ENCODE measurements at places on chromosomes 11 and 22. TPM values are rescaled to one million over a fixed set of nuclear protein-coding genes. Genes with fewer than 3 reads are reported as not detected.

DNA sequence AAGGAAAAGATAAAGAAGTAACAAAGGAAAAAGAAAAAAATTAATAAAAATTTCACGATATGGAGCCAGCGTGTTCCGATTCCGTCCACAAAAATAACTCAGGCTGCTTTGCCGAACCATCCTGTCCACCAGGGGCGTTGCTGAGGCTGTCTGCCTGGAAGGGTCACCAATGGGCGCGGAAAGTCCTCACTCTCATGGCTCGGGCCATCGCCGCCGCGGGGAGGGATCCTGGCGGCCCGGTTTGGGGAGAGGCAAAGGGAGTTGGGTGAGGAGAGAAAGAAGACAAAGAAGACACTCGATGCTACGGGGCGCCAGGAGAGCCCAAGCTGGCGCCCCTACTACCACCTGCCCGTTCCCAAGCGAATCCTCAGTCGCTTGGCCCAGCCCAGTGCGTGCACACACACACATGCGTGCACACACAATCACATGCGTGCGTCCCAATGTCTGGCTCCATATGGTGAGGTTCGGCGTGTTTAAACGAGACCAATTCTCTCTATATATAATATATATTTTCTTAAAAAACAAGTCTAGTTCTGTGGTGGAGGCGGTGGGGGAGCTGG is 5.6 kb upstream of the PYGM start:
- peak; percentile 78 for DNase-seq

- DNase-seq, result peak; percentile 31
Observed at GRCh38 chr11:44312876-44313275, 2.9 kb upstream of the ALX4 start.

TREH gene
- not detected for total RNA-seq

ZNF143 gene
- 64.1 TPM for total RNA-seq

TMEM121B gene
- total RNA-seq, result 2.3 TPM

- no peak for DNase-seq
Observed at GRCh38 chr11:75442161-75442885, 9.3 kb upstream of the KLHL35 start.

GRCh38 chr11:70483077-70483861 is 84.9 kb downstream of the CTTN start:
- DNase-seq, result peak; percentile 75

DNA sequence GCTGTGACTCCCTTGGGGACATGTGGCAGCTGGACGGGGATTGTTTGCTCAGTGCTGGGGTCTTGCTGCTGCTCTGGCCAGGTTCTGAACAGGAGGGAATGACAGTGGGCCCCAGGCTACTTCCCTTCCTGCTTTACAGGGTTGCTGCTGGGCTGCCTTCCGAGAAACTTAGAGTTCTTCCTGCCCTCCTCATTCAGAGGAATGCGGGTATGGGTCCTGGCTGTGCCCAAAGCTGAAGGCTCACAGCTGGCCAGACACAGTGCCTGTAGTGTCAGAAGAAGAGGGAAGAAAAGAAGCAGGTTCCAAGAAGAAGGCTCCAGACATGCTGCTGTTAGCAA is 108.3 kb upstream of the PARVA start:
- DNase-seq, result no peak

GRCh38 chr11:35246745-35247144 is 107.8 kb downstream of the CD44 start:
- no peak for DNase-seq

- DNase-seq, result no peak
Observed at GRCh38 chr11:57255618-57256017, 18.6 kb upstream of the APLNR start.

GRCh38 chr11:125938418-125938817 is 7.4 kb upstream of the VSIG10L2 start:
- DNase-seq, result no peak

ATP5MG gene
- total RNA-seq, result 98.8 TPM

DNA sequence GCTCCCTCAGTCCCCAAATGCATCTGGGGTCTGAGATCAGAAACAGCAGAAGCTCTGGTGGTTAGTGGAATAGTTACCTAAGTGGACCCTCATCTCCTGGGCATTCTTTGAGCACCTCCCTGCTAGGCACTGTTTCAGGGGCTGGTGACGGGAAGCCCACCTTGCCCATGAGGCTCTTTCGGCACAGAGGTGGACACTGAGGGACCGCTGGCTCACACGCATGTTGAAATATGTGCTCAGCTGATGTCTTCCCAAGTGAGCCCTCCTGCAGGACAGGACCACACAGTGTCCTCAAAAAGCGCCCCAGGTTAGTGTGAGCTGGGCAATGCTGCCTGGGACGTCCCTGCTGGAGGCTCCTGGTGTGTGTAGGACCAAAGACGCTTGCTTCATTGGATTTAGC is 1379.9 kb downstream of the TBC1D22A start:
- DNase-seq, result no peak

- no peak for DNase-seq
Observed at GRCh38 chr11:28400331-28401100, 292.3 kb downstream of the METTL15 start.

IL17REL gene
- 0.04 TPM for total RNA-seq

DNA sequence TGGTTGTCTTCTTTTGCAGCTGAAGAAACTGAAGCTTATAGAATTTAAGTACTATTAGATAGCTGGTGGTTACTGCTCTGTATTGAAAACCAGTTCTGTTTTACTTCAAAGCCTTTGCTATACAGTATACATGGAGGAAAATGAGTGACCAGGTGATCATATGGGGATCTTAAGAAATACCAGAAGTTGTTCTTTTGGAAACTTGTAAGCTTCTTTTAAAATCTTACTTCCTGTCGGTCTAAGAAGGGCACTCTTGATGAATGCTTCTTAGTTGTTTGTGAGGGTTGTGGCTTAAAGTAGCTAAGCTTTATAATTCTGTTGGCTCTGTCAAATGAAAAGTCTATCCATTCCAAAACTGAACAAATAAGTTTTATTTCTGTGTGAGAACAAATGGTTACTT is 55.2 kb downstream of the PDE3B start:
- no peak for DNase-seq

C11orf87 gene
- total RNA-seq, result not detected

MAJIN gene
- 0.97 TPM for total RNA-seq

DNA sequence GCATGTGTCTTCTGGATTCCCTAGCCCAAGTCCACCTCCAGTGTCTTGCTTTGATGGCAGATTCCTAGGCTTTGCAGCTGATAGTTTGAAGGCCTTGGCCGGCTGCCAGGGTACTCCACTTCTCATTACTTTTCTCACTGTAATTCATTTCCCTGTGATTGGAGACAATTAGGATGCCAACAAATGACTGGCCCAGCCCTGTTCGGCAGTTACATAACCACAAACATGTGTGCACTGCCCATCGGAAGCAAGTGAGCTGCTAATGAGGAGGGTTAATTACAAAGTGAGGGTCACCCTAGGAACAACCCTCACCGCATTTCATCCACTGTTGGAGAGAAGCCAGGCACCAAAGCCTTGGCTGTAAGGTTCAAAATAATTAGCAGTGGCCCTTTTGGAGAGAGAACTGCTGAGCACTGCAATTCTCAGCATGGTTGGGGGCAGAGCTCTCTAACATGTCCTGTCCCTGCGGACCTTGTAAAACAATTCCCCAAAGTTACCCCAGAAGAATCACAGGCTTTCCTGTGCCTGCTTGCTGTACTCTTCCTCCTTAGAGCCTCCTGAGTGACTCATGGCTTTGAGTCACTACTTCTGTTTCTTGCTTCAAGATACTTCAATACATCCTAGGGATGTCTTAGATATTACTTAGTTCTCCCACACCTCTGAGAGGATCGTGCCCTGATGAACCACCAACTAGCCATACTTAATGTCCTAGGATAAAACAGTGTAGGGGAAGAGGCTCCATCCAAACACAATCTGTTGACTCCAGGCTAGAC is 109.7 kb upstream of the GALNT18 start:
- no peak for DNase-seq

DNA sequence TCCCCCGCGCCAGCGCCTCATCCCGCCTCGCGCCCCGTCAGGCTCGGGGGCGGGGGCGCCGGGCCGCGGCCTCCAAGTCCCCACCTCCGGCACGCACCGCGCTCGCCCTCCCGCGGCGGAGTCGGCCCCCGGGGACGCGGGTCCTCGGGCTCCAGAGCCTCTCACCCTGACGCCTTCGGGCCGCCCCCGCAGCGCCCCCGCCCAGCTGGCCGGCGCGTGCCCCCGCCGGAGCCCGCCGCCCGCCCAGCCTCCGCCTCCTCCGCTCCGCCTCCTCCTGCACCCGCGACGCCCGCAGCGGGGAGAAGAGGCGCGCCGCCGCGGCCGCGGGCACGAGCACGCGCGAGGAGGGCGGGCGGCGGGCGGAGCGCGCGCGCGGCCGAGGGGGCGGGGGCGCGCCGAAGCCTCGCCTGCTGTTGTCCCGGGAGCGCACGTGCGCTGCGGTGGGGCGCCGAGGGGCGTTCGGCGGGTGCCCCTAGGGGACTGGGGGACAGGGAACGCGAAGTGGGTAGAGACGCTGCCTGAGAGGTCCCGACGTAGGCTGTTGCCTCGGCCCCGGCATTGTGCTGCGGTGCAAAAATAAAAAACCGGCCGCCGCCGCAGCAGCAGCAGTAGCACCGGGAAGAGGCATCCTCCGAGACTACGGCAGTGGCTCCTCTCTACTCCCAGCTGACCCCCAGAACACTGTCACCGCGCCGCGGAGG is 87.4 kb upstream of the ARHGAP32 start:
- DNase-seq, result peak; percentile 96

PRR5L gene
- total RNA-seq, result 5.8 TPM

MLC1 gene
- 0.14 TPM for total RNA-seq

DNA sequence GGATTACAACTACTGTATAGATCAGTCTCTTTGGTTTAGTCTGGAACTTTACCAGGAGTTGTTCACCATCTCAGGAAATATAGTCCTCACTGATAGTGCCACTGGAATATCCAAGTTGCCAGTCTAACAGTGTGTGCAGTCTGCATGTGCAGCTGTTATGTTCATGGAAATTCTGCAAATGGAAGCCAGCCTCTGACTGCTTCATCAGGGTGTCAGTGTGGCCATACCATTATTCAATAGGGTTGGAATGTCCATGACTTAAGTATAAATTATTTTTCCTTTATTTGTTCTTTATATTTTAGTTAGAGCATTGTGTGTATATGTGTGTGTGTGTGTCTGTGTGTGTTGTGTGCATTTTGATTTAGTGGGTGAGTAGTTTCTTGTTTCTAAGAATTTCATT is 51.8 kb downstream of the C11orf96 start:
- no peak for DNase-seq

DNA sequence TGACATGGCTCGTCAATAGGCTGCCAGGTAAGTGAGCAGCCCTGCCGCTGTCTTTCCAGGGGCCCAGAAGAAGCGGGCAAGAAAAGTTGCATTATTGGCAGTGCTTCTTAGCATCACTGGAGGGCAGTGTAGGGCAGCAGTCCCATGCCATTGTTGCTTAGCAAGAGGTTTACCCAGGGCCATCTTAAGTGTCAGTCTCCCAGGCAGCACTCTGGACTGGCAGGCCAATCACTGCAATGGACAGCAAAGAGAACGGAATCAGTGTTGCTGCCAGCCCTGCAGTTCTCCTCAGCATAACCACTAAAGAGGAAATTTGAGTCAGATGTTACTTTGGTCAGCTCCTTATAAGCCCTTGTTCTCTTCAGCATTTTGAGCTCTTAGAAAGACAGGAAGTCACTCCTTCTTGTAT is 13.4 kb upstream of the GRK2 start:
- DNase-seq, result peak; percentile 69

LRRC74B gene
- not detected for total RNA-seq

P4HA3 gene
- not detected for total RNA-seq

CHADL gene
- total RNA-seq, result 0.33 TPM

DNA sequence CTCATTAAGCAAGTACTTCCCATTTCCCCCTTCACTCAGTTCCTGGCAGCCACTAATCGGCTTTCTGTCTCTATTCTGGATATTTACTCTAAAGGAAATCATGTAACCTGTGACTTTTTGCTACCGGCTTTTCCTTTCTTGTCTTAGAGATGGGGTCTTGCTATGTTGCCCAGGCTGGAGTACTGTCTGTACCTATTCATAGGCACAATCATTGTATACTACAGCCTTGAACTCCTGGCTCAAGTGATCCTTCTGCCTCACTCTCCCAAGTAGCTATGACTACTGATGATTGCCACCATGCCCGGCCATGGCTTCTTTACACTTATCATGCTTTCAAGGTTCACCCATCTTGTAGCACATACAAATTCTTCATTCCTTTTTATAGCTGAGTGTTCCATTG is 12.4 kb downstream of the SLC25A17 start:
- no peak for DNase-seq

GRCh38 chr11:134272381-134273316 is 3.5 kb upstream of the GLB1L3 start:
- DNase-seq, result peak; percentile 86

DNA sequence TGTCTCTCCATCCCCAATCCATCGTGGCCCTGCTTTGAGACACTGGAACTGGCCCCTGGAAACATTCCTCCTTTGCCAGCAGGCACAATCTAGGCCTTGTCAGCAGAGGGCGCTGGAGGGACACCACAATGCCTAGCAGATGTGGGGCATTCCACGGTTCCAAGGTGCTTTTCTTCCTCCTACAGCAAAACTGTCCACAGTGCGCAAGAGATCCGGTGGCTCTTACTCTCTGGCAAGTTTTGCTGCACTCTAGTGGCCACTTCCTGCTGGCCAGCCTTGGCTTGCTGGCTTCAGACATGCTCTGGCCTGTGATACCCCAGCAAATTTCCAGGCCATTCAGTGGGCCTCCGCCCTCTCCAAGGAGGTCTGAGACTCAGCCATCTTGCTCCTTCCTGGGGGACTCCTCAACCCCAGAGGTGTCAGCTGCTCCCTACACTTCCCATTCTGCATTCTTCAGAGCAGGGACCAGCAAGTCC is 17.1 kb upstream of the RBM4B start:
- DNase-seq, result peak; percentile 95

GRCh38 chr11:34791780-34792542 is 124.2 kb downstream of the APIP start:
- DNase-seq, result peak; percentile 44

FLRT1 gene
- 1.7 TPM for total RNA-seq

PACSIN2 gene
- 60.1 TPM for total RNA-seq

GRCh38 chr11:6620636-6621035 is 1.4 kb upstream of the TPP1 start:
- DNase-seq, result no peak

GRCh38 chr11:32830796-32831195 is 1.1 kb downstream of the PRRG4 start:
- no peak for DNase-seq

DNA sequence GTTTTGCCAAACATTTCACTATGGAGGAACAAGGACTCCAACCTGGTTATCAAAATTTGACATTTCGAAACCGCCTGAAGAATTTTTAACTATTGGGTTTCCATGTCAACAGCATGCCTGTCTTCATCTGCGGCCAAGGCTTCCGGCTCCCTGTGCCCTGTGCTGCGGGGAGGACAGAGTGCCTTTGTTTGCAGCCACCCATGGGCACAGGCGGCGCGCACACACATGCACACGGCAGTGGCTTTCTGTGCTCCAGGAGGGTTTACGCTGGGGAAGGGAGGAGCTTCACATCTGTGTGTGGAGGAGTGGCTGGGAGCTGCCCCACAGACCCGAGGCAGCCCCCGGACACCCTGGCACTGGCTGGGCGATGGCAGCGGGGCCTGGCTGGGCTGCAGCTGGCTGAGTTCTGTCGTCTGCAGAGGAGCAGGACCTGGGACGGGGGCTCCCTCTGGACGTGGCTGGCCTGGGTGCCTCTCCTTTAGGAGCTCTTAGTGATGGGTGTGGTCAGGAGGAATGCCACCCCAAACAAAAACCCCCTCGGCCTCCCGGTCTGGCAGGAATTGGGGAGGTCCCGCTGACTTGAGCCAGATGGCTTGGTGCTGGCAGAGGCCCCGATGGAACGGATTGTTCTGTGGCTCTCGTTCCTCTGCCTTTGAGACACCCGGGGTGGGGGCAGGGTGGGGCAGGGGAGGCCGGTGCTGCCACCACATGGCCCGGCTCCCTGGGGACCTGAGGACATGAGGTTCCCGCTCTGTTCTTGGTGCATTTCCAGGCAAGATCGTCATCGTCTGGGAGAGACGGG is 1290.9 kb downstream of the BRD1 start:
- no peak for DNase-seq

PIWIL4 gene
- total RNA-seq, result 1.1 TPM
